ENCODE measurements at places on chromosomes 2 and 18. TPM values are rescaled to one million over a fixed set of nuclear protein-coding genes. Genes with fewer than 3 reads are reported as not detected.

ECEL1 gene
- not detected for total RNA-seq

MEP1B gene
- total RNA-seq, result 0.18 TPM

DSC1 gene
- total RNA-seq, result 1.6 TPM

CNGA3 gene
- total RNA-seq, result not detected

SPR gene
- total RNA-seq, result not detected

PTPN2 gene
- 44.8 TPM for total RNA-seq

ALKAL2 gene
- not detected for total RNA-seq

LCT gene
- total RNA-seq, result 0.19 TPM

TSN gene
- 58.1 TPM for total RNA-seq
